ENCODE measurements at places on chromosomes 12 and 14.

DNA sequence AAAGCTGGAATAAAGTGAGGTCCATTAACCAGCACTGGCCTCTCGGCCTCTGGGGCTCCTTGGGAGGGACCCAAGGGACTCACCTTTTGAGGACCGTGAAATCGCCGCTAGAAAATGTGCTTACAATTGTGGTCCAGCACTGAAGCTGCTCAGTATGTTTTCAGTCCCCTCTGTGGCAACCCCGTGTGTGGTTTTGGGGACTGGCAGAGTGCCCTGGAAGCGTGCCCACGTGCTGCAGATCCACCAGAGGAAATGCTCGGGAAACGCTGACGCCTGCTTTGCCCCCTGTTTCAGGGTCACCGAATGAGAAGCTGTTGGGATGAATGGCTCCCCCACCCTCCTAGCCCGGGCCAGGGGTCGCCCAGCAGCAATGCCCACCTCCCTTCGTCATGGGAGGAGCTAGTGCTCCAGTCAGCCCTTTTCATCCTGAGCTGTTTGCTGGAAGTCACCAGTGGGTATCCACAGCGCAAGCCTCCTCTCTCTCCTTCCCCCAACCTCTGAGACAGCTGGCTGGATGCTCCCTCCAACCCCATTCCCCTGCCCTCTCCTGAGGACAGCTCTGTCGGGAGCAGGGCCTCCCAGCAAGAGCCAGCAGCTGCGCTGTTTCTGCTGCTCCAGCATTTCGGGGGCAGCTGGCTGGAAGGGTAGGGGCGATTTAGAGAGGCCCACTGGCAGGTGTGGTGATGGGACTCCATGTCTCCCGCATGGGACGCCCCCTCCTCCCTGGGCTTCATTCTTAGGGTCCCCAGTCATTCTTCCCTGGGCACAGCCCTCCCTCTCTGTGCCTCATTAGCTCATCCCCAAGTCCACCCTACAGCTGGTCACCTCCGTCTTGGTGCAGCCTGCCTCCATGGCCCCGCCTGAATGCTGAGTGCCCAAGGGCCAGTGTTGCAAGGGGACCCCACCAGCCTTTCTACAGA, 33.2 kb upstream of the PPP1R13B start:
- DNase-seq: no peak

- no peak for DNase-seq
Observed at GRCh38 chr12:7750350-7750749, 3.2 kb upstream of the CLEC4C start.

DNA sequence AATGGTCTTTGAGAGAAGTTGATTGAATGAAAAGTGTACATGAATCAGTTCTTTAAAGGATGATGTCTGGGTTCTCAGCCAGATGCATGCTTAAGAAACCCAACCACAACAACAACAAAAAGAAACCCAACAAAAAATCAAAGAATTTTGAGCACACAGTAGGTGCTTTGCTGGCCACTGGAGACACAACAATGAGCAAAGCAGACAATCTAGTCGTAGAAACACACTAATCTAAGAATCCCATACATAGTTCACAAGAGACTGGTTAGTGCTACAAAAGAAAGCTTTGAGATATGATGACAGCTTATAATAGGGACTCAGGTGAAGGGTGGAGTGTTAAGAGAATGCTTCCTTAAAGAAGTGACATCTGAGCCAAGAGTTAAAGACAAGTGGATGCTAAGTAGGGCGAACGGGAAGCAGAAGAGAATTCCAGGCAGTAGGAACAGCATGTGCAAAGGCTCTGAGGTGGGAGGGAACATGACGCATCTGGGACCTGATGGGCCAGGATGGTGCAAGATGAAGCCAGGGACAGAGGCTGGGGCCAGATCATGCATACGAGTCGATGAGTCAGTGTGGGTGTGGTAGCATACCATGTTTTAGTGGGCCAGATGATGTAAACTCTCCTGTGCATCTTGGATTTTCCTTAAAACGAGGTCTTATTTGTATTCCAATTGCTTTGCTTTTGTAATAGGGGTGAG, 4.6 kb upstream of the HIP1R start:
- no peak for DNase-seq

DNA sequence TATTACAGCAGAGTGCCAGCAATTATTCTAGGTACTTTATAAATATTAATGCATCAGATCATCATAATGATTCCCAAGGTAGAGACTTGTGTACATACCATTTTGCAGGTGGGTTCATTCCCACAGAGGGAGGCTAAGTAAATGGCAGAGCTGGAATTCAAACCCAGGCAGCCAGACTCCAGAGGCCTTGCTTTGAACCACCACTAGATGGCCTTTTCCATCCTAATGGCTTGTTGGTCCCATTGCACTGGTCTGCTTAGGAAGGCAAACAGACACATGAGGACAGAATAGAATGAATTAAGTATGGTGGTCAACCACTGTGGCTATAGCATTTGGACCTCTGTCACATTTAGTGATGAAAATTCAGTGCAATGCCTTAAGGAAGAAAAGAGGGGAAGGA, 158.7 kb downstream of the METTL25 start:
- no peak for DNase-seq

- no peak for DNase-seq
Observed at GRCh38 chr14:97380539-97380941, 583.4 kb downstream of the VRK1 start.

GRCh38 chr12:2095878-2096277, 43.1 kb downstream of the CACNA1C start:
- no peak for DNase-seq

- DNase-seq: no peak
Observed at GRCh38 chr12:108565976-108566375, 3.6 kb downstream of the ISCU start.

GRCh38 chr12:112164011-112164660, 38.8 kb downstream of the TRAFD1 start:
- DNase-seq: no peak

GRCh38 chr12:53950789-53951576, 3.7 kb upstream of the HOXC12 start:
- no peak for DNase-seq

DNA sequence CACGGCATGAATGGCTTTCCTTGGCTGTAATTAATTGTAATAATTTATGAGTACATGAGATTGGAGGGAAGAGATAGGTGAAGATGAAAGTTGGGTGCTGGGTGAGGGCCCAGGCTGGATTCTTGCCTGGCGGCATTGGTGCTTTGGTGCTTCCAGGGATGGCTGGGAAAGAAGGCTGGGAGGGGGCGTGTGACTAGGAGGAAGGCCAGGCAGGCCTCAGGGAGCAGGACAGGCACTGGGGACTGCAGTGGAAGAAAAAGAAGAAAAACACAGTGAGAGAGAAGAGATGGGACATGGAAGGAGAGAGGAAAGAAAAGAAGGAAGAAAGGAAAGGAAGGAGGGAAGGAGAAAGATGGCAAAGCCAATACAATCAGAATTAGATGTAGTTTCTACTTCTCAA, 3.7 kb downstream of the HOXC9 start:
- no peak for DNase-seq

- no peak for DNase-seq
Observed at GRCh38 chr12:117193903-117194302, 3.6 kb upstream of the FBXO21 start.

- no peak for DNase-seq
Observed at GRCh38 chr12:47590771-47591360, 115.0 kb downstream of the RPAP3 start.

DNA sequence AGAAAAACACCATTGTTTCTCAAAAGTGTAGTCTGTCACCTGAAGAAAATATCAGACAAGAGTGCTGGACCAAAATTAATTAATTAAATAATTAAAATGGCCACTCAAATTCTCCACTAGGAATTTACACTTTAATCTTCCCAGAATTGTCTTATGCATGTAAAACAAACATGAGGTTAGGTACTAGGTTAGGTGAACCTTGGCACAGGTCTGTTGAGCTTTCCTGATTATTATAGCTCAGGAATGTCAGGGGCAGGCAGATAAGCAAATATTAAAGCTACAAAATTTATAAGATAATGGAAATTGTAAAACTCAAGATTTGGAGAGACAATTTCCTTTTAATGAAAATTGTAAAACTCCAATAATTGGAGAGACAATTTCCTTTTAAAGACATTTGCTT, 253.2 kb downstream of the BMP4 start:
- no peak for DNase-seq

DNA sequence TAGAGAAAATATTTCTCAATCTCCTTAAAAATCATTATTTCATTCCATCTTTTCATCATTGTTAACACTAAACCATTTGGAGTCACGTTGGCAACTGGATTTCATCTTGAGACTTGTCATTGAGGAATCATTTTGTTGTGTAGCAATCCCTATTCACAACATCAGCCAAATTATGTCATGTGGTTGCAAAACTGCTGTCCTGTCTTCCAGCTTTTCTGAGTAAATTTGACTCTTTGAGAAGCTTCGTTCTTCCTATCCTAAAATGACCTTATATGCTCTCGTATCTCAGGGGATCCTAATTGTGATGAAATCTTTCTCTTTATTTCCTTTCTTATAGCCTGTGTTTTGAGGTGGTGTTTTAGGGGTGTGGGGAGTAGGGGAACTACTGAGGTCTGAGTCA, 30.6 kb upstream of the KICS2 start:
- no peak for DNase-seq

DNA sequence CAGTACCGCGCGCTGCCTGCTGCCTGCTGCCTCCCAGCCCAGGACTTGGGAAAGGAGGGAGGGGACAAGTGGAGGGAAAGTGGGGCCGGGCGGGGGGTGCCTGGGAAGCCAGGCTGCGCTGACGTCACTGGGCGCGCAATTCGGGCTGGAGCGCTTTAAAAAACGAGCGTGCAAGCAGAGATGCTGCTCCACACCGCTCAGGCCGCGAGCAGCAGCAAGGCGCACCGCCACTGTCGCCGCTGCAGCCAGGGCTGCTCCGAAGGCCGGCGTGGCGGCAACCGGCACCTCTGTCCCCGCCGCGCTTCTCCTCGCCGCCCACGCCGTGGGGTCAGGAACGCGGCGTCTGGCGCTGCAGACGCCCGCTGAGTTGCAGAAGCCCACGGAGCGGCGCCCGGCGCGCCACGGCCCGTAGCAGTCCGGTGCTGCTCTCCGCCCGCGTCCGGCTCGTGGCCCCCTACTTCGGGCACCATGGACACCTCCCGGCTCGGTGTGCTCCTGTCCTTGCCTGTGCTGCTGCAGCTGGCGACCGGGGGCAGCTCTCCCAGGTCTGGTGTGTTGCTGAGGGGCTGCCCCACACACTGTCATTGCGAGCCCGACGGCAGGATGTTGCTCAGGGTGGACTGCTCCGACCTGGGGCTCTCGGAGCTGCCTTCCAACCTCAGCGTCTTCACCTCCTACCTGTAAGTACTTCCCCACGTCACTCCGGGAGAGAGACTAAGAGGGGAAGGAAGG, at the start of gene LGR5:
LGR5 (plus strand) TSS at position 186 of the 732 bp plus-strand sequence; CDS start at position 469, 283 bp downstream.
- DNase-seq: peak; percentile 77

DNA sequence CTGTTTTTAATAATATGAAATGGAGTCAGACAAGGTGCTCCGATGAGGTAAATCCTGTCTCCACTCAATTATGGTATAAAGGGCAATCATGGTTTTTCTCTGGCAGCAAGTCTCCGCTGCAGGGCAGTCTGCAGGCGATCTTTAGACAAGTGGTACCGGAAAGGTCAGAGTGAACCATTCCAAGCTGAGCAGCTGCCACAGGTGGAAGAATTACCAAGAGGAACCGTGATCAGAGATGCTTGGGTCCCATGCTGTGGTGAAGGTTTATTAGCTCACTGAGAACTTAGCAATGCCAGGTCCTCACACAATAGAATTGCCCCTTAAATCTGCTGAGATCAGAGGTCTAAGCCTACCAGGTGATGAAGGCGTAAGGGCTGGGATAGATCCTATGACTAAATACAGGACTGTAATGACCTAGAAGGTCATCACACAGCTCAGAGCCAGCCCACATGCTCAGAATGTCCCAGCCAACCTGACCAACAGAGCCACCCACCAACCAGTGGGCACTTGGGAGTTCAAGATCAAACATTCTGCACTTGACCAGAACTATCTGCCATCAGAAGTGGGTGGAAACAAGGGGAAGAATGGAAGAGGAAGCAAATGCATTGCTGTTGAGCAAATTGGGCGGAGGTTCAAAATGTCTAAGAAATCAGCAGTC, 175.2 kb upstream of the BCL2L14 start:
- no peak for DNase-seq

GRCh38 chr12:57430112-57430930, 522 bp downstream of the R3HDM2 start:
- peak; percentile 76 for DNase-seq

- DNase-seq: no peak
Observed at GRCh38 chr14:100679707-100680438, 46.8 kb upstream of the DLK1 start.

- DNase-seq: no peak
Observed at GRCh38 chr12:47205532-47206449, 126.0 kb upstream of the AMIGO2 start.

- DNase-seq: no peak
Observed at GRCh38 chr14:97106609-97107008, 309.4 kb downstream of the VRK1 start.

- DNase-seq: no peak
Observed at GRCh38 chr14:66140213-66140918, 345.8 kb upstream of the CCDC196 start.

- no peak for DNase-seq
Observed at GRCh38 chr12:76588881-76589565, 29.5 kb upstream of the OSBPL8 start.

DNA sequence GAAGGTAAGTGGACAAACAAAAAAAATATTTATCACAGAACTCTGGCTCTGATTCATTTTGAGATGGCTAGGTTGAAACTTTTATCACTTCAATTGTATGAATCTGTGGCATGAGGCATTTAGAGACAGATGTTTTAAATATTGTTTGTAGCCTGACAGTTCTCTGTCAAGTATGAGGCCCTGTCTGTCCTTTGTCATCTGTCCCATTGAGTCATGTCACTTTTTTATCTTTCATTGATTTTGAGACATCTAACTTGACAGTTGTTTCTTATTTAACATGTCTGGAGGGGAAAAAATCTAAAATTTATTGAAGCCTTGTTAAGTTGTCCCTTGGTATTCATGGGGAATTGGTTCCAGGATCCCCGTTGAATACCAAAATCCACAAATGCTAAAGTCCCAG, 829.5 kb downstream of the FSCB start:
- DNase-seq: no peak

DNA sequence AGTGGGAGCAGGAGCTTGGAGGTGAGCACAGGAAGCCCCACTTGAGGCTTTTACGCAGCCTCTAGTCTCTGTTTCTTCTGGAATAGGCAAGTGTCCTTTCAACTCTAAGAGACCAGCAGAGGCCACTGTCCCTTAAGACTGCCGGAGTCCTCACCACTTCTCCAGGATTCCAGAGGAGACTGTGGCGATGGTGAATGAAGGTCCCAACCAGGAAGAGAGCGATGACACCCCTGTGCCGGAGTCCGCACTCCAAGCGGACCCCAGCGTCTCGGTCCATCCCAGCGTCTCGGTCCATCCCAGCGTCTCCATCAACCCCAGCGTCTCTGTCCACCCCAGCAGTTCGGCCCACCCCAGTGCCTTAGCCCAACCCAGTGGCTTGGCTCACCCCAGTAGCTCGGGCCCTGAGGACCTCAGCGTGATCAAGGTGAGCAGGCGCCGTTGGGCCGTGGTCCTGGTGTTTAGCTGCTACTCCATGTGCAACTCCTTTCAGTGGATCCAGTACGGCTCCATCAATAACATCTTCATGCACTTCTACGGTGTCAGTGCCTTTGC, 442 bp downstream of the FLVCR2 start:
- no peak for DNase-seq
